ENCODE measurements at places on chromosomes 2 and 18.

DNA sequence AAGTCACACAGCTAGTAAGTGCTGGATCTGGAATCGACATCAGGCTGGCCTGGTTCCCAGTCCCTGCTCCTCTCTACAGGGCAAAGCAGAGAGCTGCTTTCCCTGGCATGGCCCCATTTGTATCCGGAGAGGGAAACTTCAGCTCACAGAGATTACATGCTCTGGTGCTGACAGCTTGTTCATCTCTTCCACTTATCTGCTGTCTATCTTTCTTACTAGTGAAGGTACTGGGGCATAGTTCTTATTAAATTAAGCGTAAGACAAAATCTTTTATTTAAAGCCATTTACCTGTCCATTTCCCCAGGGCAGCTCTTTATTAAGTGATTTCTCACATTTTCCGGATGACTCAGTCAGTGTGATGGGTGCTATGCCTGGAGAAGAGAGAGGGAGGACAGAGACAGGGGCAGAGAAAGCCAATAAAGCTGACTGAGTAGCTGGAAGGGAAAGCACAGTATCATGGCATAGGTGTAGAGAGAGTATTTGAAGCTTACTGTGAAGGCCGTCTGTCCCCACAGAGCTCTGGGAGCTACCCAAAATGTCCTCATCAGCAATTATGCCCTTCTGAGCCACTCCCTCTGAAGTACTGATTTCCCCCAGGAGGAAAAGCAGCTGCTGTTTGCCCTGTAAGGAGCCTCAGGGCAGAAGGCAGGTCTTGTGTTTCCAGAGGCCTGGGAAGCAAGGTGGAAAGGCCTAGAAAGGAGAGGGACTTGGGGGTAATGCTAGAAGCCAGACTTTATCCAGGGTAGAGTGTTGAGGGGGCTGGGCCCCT, 44.1 kb upstream of the EPAS1 start:
- no peak overlapping the region for H3K4me3 ChIP-seq
- peak overlapping the region; percentile 11 for H3K27ac ChIP-seq
- no peaks in the 10 kb centered on the region for H3K27me3 ChIP-seq
- peaks cover 30% of the 10 kb centered on the region for H3K4me1 ChIP-seq
- H3K36me3 ChIP-seq = no peaks in the 10 kb centered on the region

GRCh38 chr2:5617796-5618195, 74.4 kb upstream of the SOX11 start:
- H3K36me3 ChIP-seq = no peaks in the 10 kb centered on the region
- no peak overlapping the region for H3K4me3 ChIP-seq
- DNase-seq = no peak
- H3K27me3 ChIP-seq = no peaks in the 10 kb centered on the region

DNA sequence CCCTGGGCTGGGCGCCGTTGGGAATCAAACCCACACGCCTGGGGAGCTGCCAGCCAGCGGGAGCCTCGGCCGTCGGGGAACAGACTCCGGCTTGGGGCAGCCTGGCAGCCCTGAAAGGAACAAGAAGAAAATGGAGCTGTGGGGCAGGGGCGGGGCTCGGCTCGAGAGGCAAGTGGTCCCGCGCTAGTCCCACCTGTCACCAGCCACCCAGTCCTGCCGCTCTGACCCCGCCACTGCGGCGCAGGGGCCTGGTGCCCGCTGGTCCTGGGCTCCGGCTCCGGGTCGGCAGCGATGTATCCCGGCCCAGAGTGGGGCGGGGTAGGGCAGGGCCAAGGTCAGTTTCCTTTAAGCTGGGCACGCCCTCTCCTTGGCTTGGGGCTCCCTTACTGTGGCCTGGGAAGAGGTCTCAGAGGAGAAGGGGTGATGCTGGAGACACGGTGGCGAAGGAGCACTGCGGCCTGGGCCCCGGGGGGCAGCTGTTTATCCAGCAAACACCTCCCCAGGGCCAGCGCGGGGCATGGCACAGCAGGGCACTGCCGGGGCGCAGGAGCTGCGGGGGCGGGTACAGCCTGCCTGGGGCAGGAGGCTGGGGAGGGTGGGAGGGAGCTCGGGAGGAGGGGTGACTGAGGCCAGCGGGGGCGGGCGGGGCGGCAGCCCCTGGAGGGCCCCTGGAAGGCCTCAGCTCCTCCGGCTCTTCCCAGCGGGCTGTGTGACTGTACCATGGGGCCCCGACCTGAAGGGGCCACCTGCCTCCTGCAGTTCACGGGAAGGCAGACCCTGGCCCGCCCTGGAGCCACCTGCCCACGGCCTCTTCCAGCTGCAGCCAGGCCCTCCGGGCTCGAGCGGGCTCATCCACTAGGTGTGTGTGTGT, 15.6 kb downstream of the ODC1 start:
- no peaks in the 10 kb centered on the region for H3K4me1 ChIP-seq
- DNase-seq = no peak
- no peaks in the 10 kb centered on the region for H3K27me3 ChIP-seq
- no peaks in the 10 kb centered on the region for H3K36me3 ChIP-seq
- H3K27ac ChIP-seq = no peak overlapping the region
- H3K4me3 ChIP-seq = no peak overlapping the region

GRCh38 chr2:1586251-1586922, 157.9 kb downstream of the PXDN start:
- H3K4me1 ChIP-seq = no peaks in the 10 kb centered on the region
- no peak overlapping the region for H3K4me3 ChIP-seq
- no peaks in the 10 kb centered on the region for H3K27me3 ChIP-seq
- no peak overlapping the region for H3K27ac ChIP-seq
- no peaks in the 10 kb centered on the region for H3K36me3 ChIP-seq
- DNase-seq = no peak

DNA sequence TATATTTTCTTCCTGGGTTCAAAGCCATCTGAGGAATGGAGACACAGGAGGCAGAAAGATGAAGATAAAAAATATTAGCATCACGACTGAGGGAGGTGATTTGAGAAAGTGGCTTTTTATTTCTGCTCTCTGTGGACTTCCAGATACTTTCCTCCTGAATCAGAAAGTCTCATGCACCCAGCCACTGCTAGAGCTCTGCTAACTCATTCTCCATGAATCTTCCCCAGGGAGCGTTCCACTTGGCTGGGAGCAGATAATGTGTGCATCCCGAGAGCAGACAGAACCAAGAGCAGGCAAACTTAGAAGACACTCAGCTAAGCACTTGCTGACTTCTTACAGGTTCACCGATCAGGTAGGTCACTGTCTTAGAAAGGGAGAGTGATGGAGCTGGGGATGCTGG, 264.1 kb upstream of the THUMPD2 start:
- DNase-seq = no peak
- H3K27ac ChIP-seq = no peak overlapping the region
- H3K4me3 ChIP-seq = no peak overlapping the region
- no peaks in the 10 kb centered on the region for H3K4me1 ChIP-seq

GRCh38 chr2:158994920-158995676, 26.7 kb downstream of the TANC1 start:
- peak; percentile 51 for DNase-seq
- peaks cover 15% of the 10 kb centered on the region for H3K4me1 ChIP-seq
- H3K36me3 ChIP-seq = no peaks in the 10 kb centered on the region
- H3K4me3 ChIP-seq = no peak overlapping the region
- H3K27me3 ChIP-seq = no peaks in the 10 kb centered on the region
- H3K27ac ChIP-seq = no peak overlapping the region

All from MM.1S (cell line).